ENCODE measurements at places on chromosomes 4 and X. TPM values are rescaled to one million over a fixed set of nuclear protein-coding genes. Genes with fewer than 3 reads are reported as not detected.

CDKL5 gene
- total RNA-seq, result 5.9 TPM

FAM47E gene
- 5.1 TPM for total RNA-seq

SLC49A3 gene
- total RNA-seq, result 10.7 TPM

FGA gene
- not detected for total RNA-seq

NDNF gene
- 35.4 TPM for total RNA-seq

LUZP4 gene
- not detected for total RNA-seq

LRCH2 gene
- 2.0 TPM for total RNA-seq

ADH7 gene
- not detected for total RNA-seq

GPC4 gene
- 0.76 TPM for total RNA-seq

BEX5 gene
- total RNA-seq, result 0.78 TPM

EGF gene
- 2.5 TPM for total RNA-seq

BGN gene
- 154 TPM for total RNA-seq

KCNE5 gene
- 0.11 TPM for total RNA-seq

FOXR2 gene
- total RNA-seq, result not detected

GYPA gene
- total RNA-seq, result not detected

EPHA5 gene
- under 0.01 TPM for total RNA-seq

CSAG1 gene
- total RNA-seq, result not detected

HSPA4L gene
- total RNA-seq, result 6.5 TPM

MAMLD1 gene
- total RNA-seq, result 8.9 TPM

TMEM144 gene
- total RNA-seq, result 11.8 TPM

PFKFB1 gene
- 0.13 TPM for total RNA-seq

APLN gene
- 8.8 TPM for total RNA-seq

TLL1 gene
- 3.8 TPM for total RNA-seq

ANK2 gene
- 87.4 TPM for total RNA-seq

MAP7D2 gene
- 0.13 TPM for total RNA-seq

RHOXF2 gene
- not detected for total RNA-seq

CLDN22 gene
- not detected for total RNA-seq

MAGEA10 gene
- not detected for total RNA-seq

CXCR3 gene
- not detected for total RNA-seq

MUC7 gene
- not detected for total RNA-seq

PHOX2B gene
- not detected for total RNA-seq

ZAR1 gene
- total RNA-seq, result not detected

ENPEP gene
- total RNA-seq, result 0.26 TPM

PABPC1L2B gene
- total RNA-seq, result not detected

HPRT1 gene
- 7.6 TPM for total RNA-seq

DKK2 gene
- total RNA-seq, result 0.32 TPM

ETDA gene
- total RNA-seq, result not detected

ETNPPL gene
- 0.11 TPM for total RNA-seq

JAKMIP1 gene
- total RNA-seq, result not detected

MAGEA6 gene
- not detected for total RNA-seq

TLR6 gene
- total RNA-seq, result 6.1 TPM

UGT2B15 gene
- not detected for total RNA-seq

NPY1R gene
- total RNA-seq, result not detected

CRMP1 gene
- under 0.01 TPM for total RNA-seq

ATXN3L gene
- total RNA-seq, result not detected

CENPVL2 gene
- not detected for total RNA-seq

HMGN5 gene
- total RNA-seq, result 2.6 TPM

SHROOM4 gene
- 3.3 TPM for total RNA-seq

TCEAL2 gene
- total RNA-seq, result 2.6 TPM

GLUD2 gene
- 2.3 TPM for total RNA-seq
